NCI-H2081 (cell line): ENCODE measurements at places on chromosomes 1 and 21.

- DNase-seq = no peak
Measured at GRCh38 chr1:156689953-156690674, 12.9 kb upstream of the NES start.

- DNase-seq = no peak
Measured at GRCh38 chr1:70966018-70966638, 81.5 kb downstream of the PTGER3 start.

DNA sequence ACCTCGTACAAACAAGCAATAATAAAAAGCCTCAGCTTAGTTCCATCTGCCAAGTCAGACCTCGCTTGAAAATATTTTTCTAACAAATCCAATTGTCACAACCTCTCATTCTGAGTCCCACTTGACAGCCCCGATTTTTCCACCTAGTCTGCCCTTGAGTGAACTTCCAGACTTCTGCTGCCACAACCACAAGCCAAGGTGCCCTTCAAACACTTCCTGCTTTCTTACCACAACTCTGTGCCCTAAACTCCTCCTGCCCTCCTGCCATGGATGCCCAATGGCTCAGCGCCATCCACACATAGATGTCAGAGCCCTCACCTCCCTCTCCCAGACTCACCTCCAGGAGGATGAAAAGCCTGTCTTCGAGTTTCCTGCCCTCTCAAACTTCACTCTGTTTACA is 3.9 kb downstream of the TMPRSS2 start:
- no peak for DNase-seq

- DNase-seq = no peak
Measured at GRCh38 chr1:172637522-172637921, 21.4 kb upstream of the FASLG start.

- peak; percentile 24 for DNase-seq
Measured at GRCh38 chr1:68230901-68231626, 1.3 kb downstream of the WLS start.

- DNase-seq = no peak
Measured at GRCh38 chr1:238690415-238690814, 696.0 kb upstream of the CHRM3 start.

DNA sequence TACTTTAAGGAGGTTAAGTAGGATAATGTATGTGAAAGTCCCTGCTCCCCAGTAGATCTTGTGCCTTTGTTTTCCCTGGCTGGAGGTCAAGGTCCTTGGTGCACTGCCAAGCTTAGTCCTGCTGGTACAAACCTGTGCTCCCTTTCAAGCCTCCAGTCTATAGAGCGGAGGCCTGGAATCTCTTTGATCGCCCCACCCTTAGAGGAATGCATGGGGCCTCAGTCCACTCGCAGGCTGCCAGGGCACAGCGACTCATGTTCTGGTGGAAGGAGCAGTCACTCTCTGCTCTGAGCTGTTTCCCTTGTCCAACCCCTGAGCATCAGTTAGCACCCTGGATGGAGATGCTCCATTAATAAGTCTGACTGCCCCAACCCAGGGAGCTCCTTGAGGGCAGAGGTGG is 121.8 kb downstream of the HMGB4 start:
- DNase-seq = no peak

DNA sequence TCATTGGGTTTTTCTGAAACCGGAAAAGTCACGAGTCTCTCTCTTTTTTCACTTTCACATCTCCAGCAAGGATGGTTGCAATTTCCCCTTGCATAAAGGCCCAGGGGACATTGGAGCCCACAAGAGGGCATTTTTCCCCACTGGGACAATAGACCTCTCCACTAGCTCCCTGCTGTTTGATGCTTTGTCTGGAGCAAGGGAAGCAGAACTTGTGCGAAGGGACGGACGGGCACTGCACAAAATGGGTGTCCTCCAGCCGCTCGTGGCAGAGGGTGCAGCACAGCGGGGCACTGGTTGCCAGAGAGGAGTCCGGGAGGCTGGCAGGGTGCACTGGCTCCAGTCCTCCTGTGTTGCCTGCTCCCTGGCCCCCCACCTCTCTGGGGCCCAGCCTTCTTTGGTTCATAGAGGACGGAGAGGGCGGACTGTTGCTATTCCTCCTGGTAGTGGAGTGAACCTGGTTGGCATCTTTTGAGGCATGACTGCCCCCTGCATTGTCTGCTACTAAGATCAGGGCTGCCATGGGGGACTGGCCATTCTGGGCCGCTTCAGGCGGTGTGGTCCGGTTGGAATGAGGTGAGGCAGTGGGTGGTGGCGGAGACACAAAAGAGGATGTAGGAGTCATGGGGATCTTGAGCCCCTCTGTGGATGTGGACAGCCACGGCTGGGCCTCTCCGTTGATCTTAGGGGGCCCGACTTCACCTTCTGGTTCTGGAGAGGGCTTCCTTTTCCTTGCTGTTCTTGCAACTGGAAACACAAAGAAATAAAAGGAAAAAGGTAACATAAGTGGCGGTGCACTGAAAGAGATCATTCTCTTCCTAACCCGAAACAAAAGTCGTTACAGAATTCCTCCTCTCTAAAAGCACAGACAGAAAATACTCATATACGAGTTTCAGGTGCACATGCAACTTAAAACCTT is 2.6 kb downstream of the IRF2BP2 start:
- peak; percentile 73 for DNase-seq

GRCh38 chr1:31161571-31161970 is 78.1 kb downstream of the NKAIN1 start:
- no peak for DNase-seq

GRCh38 chr21:36615274-36615964 is 83.5 kb upstream of the SIM2 start:
- DNase-seq = no peak

DNA sequence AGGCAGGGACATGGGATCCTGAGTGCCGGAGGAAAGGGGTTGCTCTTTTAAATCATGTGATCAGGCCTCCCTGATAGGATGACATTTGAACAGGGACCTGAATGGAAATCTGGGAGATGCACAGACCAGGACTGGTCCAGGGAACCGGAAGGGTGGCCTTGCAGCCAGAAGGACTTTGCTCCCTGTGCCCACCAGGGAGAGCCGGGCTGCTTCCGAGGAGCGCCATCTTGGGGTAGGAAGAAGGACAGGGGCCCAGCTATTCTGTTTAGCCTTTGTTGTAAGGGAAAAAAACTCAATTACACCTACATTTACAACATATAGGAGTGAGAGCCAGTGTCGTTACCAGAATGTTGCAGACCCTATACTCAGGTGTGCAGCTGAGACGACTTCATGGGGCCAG is 5.5 kb downstream of the KLHDC7A start:
- DNase-seq = no peak

- DNase-seq = no peak
Measured at GRCh38 chr21:40732253-40733023, 114.5 kb downstream of the DSCAM start.

DNA sequence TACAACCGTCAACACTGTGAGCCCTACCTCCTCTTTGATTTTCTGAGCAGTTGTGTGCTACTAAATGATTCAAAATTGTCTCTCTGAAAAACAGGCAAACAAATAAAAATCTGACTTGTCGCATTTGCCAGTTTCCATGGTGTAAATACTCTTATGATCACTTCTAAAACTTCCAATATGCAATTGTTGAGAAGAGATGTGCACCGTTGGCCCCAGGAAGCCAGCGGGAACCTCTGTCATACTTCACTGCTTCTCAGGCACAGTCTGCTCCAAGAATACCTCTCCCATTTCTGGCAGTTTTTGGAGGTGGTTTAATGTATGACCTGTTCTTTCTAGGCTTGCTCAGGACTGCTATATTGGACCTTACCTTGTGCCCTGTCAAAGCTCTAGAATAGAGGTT is 196.0 kb upstream of the NCAM2 start:
- DNase-seq = no peak

GRCh38 chr1:22473952-22474351 is 22.3 kb downstream of the ZBTB40 start:
- no peak for DNase-seq

GRCh38 chr1:227227761-227228160 is 90.5 kb downstream of the CDC42BPA start:
- no peak for DNase-seq

- no peak for DNase-seq
Measured at GRCh38 chr1:153119491-153119971, 6.2 kb upstream of the SPRR2F start.

DNA sequence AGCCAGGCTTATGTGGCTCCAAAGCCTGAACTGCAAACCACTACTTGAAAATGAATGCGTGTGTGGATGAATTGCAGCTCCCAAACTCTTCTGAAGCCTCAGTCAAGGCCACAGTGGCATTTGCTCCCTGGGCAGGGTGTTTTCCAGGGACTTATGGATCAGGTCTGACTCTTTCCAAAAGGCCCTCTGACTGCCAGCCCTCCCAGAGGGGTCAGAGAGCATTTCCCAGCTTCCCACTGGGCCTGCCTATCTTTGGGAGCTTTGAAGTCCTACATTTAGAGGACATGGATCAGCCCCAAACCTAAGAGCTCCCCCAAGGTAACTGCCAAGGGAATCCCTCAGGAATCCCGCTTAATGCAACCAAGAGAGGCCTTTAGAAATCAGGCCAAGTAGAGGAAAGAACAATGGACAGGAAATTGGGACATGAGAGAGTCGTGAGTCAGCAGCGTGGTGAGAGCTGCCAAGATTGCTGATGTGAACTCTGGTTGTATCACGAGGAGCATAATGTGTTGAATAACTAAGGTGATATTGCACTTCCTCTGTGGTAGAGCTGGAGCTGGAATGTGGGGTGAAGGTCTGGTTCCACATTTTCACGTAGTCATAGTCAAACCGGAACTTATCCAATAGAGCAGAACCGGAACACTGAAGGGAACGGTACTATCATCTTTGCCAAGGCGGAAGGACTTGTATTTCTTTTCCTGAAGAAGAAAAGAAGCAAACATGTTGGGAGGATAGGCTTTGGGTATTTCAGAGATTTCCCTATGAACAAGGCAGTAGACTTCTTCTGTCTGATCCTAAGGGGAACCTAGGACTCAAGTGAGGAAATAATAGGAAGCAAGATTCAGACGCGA is 99.4 kb upstream of the JUN start:
- DNase-seq = no peak

DNA sequence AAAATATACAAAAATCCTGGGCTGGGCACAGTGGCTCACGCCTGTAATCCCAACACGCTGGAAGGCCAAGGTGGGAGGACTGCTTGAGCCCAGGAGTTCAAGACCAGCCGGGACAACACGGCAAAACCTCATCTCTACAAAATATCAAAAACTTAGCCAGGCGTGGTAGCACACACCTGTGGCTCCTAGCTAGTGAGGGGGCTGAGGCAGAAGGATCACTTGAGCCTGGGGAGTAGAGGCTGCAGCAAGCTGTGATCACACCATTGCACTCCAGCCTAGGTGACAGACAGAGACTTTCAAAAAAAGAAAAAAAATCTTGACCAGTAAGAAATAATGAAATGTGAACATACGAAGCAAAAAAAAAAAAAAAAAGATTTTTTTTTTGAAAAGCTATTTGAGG is 52.1 kb downstream of the ARID4B start:
- no peak for DNase-seq

GRCh38 chr1:51203874-51204245 is 32.2 kb upstream of the RNF11 start:
- no peak for DNase-seq

DNA sequence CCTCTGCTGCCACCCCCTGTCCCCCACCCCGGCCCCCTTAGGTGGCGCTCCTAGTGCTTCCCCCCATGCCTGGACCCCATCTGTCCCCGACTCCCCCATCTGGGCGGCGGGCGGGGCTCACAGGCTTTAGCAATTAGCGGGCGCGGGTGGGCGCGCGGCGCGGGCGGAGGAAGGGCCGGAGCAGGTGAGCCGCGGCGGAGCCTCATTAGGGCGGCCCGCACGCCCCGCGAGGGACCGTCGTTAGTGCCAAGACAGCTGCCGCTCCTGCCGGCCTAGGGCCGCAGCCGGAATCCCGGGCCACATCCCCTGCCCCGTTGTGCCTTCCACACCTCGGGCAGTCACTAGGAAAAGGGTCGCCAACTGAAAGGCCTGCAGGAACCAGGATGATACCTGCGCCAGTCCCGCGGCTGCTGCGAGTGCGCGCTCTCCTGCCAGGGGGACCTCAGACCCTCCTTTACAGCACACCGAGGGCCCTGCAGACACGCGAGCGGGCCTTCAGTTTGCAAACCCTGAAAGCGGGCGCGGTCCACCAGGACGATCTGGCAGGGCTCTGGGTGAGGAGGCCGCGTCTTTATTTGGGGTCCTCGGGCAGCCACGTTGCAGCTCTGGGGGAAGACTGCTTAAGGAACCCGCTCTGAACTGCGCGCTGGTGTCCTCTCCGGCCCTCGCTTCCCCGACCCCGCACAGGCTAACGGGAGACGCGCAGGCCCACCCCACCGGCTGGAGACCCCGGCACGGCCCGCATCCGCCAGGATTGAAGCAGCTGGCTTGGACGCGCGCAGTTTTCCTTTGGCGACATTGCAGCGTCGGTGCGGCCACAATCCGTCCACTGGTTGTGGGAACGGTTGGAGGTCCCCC is 7.6 kb downstream of the OLIG2 start:
- no peak for DNase-seq

GRCh38 chr1:99591886-99592285 is 54.0 kb upstream of the PALMD start:
- no peak for DNase-seq

DNA sequence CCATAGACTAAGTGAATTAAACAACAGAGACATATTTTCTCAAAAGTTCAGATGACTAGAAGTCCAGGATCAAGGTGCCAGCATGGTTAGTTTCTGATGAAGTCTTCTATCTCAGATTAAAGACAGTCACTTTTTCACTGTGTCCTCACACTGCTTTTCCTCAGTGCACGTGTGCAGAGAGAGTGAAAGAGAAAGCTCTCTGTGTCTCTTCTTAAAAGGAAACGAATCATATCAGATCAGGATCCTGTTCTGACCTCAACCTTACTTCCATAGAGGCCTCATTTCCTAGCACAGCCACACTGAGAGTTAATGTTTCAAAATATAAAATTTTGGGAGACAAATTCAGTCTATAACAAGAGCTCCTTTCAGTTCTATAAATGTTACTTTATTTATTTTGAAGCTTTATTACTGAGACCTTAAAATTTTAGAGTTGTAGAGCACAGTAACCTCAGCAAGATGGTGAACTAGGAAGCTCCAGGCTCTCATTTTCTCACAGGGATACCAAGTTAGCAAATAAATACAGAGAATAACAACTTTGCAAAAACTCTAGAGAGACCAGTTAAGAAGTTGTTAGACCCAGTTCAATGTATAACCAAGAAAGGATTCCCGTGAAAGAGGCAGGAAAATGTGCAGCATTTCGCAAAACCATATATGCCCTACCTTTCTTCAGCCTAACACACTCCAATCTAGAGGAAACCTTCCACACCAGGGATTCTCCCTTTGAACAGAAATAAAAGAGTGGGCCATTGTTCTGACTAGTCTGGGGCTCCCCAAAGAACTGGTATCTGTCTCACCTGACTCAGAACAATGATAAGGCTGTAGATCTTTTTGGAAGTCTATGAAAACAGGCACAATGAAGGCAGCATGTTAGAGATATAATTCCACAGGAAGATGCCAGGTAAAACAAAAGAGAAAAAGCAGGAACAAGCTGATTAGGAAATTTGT is 372.2 kb downstream of the MRPL39 start:
- DNase-seq = no peak

GRCh38 chr21:42475526-42476387 is 20.3 kb downstream of the RSPH1 start:
- DNase-seq = no peak

DNA sequence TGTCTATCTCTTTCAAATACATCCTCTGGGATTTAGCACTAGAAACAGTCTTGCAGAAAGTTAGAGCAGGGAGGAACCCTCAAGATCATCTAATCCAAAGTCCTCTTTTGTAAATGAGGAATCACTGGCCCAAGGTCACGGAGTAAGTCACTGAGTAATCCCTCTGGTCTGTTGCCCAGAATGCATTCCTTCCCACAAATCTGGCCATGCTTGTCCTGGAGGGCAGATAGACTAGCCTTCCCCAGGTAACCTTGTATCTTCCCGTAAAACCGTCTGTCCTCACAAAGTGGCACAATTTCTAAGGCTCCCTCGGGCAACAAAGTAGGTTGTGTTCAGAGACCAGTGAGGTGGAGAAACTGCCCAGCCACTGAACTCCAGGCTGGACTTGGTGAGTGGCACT is 46.2 kb downstream of the DDR2 start:
- DNase-seq = no peak
